Activated effector memory CD4-positive, alpha-beta T cell treated with Interleukin-2 at 50 U/mL for 16 hours (primary cell): ENCODE measurements at places on chromosomes 7 and 10.

DNA sequence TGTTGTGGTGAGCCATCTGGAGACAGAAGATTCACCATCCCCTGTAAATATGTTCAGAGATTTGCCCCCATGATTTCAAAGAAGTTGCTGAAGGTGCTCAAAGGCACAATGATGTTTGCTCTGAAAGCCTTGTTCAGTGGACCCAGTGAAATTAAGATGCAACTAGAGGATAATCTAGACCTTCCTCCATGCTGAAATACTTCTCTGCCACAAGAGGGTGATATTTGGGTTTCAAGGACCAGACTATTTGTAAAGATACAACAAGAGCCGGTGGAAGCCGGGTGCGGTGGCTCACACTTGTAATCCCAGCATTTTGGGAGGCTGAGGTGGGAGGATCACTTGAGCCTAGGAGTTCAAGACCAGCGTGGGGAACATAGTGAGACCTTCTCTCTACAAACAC is 13.5 kb upstream of the MSRB2 start:
- DNase-seq, result no peak

DNA sequence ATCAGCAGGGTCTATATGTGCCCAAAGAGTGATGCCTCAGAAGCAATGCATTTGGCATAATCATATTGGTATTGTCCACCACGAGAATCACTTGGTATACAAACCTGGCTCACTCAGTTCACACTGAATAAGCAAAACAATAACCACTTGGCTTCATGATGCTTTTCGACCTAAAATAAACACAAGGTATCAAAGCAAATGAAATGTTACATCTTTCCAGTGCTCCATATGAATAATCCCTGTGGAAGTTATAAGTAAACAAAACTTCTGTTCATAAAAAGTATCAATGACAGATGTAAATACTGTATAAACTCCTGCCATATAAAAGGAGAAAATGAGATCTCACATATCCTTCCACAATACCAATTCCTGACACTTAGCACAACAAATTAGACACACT is 29.8 kb upstream of the EBLN1 start:
- no peak for DNase-seq

GRCh38 chr7:126535176-126535575 is 717.6 kb downstream of the GRM8 start:
- DNase-seq, result no peak

- DNase-seq, result no peak
These were observed 161.5 kb upstream of the SH2B2 start for GRCh38 chr7:102125127-102125596.

DNA sequence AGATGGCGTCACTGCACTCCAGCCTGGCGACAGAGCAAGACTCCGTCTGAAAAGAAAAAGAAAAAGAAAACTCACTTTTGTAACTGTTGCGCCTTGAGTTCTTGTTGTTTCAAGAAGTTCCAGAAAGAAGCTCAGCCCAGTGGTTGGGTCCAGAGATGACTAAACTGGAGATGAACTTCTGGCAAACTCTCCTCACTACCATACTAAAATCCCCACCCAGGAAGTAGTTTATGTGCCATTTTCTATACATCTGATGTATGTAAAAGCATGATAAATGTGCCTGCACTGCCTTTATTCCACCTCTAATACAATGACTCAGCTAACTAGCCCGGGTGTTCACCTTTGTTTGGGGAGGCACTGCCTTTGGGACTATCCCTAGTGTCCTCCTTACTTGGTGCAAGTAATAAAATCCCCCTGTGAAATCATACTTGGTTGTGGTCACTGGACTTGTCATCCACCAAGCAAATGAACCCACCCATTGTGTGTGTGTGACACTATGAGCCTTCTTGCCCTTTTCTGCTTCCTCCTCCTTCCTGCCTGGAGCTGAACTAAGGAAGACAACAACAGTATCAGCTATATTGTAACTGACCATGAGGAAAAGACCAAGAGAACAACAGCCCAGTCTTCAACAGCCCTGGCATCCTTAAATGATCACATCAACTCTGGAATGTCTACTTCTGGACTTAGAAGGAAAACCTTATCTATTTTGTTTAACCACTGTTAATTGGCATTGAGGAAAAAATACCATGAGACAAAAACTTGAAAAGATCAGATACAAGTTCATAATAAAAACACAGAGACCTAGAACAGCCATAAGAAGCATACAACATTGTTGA is 33.6 kb downstream of the JMJD1C start:
- no peak for DNase-seq

- no peak for DNase-seq
These were observed 351.1 kb downstream of the GATA3 start for GRCh38 chr10:8405596-8405995.

- DNase-seq, result no peak
These were observed 15.4 kb upstream of the TMEM243 start for GRCh38 chr7:87234949-87235348.
